Activated T-cell treated with anti-CD3 and anti-CD28 coated beads for 4 hours (primary cell): ENCODE measurements at places on chromosomes 5 and 9.

DNA sequence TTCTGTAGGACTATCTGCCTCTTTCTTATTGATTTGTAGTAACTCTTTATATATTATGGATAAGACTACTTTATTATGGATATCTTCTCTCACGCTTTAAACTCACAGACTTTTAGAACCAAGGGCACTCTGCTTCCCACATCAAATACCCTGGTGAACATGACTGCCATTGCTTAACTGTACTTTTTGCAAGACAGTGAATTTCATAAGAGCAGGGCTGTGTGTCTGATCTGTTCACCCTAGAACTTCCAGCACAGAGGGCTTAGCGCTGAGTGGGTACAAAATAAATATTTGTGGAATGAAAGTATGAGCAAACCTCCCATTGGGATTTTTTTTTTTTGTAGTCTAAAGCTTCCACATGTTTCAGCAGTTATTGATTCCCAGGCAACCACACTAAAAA, 84.8 kb downstream of the CFAP77 start:
- no peak for DNase-seq

GRCh38 chr5:113682497-113683136, 169.1 kb downstream of the YTHDC2 start:
- DNase-seq, result no peak

GRCh38 chr5:38867416-38867815, 21.6 kb downstream of the OSMR start:
- no peak for DNase-seq

GRCh38 chr5:113063927-113064326, 87.3 kb downstream of the DCP2 start:
- DNase-seq, result no peak
